ENCODE measurements at places on chromosomes 4 and X.

DNA sequence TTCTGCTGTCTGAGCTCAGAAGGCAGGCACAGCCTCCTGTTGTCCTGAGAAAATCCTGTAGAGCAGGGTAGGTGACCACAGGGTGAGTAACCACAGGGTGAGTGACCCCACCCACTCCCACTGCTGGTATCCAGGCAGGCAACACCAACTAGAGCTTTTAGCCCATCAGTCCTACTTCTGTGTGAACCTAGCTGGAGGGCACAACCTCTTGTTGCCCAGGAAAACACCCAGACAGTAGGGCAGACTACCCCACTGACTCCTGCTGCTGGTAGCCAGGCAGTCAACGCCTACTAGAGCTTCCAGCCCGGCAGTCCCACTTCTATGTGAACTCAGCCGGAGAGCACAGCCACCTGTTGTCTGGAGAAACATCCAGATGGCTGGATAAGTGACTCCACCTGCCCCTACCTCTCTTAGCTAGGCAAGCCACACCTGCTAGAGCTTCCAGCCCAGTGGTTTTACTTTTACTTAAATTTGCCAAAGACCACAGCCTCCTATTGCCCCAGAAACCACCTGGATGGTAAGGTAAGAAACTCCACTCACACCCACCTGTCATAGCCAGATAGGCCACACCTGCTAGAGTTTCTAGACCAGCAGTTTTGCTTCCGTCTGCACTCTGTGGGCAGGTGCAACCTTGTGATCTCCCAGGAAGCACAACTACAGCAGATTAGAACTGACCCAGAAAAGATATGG lies 371.6 kb downstream of the INPP4B start:
- no peak for DNase-seq

GRCh38 chr4:35697210-35697736 lies 547.0 kb downstream of the ARAP2 start:
- no peak for DNase-seq

DNA sequence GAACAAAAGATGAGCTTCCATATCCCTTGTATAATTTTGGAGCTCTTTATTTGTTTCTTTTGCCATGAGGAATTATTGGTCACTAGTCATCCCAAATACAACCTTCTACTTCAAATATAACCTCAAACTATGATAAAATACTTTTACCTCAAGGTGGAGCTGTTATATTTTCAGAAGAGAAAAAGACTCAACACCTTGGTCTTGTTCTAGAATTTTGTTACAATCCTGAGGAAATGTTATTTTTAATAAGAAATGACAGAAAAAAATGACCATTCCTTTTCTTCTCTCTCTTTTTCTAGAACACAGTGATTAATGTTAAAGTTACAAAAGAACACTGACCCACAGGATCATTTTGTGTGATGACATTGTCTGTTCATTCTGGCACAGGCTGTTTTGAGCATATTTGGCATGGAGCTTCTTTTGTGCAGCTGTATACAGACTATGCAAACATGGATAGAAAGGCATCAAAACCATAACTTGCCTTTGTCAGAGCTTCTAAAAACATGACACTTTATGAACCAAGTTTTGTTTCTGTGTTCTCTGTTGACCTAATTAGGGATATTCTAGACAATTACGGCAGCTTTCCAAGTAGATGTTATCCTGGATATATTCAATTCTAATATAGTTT lies 159.6 kb upstream of the CTSO start:
- no peak for DNase-seq

DNA sequence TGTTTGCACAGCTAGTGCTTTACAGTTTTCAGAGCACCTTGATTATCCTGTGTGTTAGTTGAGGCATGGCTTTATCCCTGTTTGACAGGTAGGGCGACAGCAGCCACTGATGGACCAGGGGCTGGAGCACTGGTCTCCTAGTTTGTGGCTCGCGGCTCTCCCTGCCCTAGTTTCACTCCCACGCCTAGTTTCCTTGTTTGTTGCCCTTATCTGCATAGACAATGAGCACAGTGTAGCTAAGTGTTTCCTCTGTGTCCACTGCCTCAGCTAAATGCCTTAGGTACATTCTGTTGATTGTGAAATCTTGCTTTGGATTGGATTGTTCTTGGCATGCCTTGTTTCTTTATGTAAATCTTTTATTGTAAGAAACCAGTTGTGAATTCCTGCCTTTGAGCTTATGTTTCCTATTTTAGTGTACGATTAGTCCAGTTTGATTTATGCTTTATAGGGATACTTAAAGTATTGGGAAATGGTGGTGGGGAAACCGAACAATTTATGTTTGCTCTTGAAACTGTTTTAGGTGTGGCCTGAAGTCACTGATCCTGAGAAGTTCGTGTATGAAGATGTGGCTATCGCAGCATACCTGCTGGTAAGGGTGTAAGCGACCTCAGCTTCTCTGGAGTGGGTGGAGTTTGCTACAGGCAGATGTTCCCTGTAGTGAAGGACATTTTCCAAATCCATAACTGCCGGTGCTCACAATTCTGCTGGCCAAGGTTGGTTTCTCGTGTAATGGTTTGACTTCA lies 11.0 kb downstream of the TRMT44 start:
- DNase-seq = no peak

DNA sequence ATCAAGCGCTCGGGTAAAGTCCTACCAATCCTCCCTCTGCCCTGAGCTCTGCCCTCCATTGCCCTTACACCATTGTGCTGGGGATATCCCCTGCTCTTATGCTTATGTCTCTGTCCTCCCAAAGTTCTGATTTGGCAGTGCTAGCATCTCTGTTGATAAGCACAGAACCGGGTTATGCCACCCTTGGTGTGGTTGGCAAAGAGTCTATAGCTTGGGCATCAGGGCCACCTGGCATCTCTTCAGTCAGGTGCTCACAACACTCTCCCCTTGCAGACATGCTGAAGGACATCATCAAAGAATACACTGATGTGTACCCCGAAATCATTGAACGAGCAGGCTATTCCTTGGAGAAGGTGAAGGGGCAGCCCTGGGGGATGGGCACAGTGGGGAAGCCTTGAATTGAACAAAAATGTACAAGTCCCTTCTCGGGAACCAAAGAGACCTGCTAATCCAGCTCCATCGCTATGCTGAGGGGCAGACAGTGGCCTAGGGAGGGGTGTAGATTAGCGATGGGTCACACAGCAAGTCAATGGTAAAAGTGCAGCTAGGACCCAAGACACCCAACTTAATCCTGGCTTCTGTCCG lies 3.8 kb downstream of the MAGED2 start:
- no peak for DNase-seq

DNA sequence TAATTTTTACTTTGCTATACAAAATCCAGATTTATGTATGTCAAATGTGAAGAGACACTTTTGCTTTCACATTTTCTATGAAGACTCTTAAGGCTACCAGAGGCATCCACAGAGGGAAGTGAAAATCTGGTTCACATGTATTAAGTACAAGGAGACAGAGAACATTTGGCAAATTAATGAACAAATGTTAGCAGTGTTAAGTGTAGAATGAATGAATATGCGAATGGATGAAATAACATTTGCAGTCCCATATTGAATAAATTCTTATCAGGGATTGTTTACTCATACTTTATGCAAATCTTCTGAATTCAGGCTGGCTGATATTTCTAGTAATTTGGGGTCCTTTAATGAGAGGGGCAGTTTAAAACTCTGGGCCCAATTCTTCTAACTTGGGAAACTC lies 159.9 kb downstream of the LDB2 start:
- DNase-seq = no peak

- no peak for DNase-seq
Measured at GRCh38 chr4:85127653-85128052, 161.2 kb upstream of the WDFY3 start.

GRCh38 chr4:71524756-71525155 lies 185.9 kb downstream of the SLC4A4 start:
- DNase-seq = no peak

DNA sequence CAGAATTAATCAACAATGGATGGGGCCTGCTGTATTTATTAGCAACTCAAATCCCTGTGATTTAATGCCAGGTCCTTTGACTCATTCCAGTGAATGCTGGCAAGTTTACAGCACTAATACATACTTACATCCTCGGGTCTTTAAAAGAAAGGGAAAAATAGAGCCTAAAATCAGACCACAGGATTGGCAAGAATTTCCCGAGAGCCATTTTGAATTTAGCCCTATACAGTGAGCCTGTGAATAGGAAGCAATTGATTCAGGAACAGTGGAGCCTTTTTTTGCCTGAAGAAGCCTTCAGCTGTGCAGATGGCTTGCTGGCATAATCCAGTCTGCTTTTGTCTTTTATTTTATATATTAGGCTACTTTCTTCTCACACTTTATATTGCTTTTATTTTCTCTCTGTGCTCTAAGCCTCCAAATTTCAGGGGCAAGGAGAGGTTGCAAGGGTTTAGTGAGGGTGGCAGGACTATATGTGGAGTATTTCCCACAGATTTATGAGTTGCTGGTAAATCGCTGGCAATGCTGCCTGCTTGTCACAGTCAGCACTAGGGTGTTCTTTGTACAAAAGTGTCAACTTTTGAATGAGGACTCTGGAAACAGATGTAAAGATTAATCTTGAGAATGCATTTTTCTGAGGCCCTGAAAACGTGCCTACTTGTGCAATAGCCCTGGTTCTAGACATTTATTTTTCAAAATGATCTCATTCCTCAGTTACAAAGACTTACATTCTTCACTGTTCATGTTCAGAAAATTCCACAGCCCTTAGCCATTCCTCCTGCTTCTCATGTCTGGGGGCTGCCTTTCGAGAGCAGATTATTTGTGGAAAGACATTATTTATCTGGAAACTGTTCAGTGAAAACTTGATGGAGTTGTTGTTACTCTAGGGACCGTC lies 303.5 kb downstream of the SPRY1 start:
- DNase-seq = no peak

- no peak for DNase-seq
Measured at GRCh38 chrX:141668371-141668770, 30.2 kb downstream of the SPANXD start.

DNA sequence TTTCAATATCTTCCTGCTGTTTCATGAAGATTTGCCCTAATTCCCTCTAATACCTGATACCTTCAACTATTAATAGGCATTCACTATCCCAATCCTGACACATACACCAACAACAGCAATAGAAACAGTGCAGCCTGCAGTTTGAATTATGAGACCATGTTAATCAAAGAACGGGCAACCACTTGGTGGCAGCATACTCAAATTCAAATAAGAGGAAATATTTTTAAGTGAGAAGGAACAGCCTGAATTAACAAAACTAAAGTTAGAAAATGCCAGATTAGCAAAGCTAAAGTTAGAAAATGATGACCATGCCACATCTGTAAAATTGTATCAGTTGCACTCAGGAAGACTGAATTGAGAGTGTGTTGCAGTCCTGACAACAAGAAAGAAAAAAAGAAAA lies 204.9 kb downstream of the SMARCA1 start:
- no peak for DNase-seq

DNA sequence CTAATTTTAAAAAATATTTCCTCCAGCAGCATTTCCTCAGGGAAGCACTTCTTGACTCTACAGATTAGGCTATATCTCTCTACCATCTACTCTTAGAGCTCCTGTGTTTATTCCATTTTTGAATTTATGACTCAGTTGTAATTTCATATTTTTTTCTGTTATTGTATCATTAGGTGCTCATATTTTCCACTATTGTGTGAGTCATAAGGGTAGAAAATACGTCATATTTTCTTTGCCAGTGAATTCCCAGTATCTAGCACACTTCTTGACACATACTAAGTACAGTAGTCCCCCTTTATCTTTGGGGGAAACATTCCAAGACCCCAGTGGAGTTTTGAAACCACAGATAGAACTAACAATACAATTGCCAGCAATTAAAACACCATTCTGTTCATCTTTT lies 431.2 kb downstream of the GASK1B start:
- DNase-seq = no peak

DNA sequence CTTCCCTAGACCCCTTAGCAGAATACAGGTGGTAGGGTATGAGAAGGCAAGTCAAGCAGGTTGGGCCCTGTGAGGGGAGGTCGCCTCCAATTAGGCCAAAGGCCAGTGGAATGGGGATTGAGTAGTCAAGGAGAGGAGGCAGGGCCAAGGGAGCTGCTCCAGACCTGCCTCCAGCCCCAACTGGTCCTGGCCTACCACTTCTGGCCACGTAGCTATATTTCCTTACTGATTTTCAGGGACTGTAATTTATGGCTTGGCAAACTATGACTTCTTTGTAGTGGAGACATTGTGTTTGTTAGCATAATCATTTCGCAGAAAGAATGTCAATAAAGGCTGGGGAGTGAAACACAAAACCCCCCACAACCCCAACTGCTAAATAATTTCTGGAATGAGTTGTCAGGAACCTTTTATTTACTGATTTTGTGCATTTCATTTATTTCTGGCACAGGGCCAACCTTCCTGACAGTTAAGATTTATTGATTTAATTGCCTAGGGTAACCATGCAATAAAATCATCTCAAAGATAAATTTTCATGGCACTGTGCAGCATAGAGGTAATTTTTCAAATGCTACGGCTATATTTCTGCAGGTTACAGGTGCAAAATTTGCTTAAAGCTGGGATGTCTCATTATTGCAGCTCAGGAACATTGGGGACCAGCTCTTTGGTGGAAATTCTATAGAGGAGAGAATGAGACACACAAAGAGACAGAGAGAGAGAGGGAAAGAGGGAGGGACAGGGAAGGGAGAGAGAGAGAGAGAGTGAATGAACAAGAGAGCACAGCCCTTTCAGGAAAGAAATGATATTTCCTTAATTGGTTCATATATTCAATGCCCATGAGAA lies 494.9 kb downstream of the IDS start:
- DNase-seq = no peak

DNA sequence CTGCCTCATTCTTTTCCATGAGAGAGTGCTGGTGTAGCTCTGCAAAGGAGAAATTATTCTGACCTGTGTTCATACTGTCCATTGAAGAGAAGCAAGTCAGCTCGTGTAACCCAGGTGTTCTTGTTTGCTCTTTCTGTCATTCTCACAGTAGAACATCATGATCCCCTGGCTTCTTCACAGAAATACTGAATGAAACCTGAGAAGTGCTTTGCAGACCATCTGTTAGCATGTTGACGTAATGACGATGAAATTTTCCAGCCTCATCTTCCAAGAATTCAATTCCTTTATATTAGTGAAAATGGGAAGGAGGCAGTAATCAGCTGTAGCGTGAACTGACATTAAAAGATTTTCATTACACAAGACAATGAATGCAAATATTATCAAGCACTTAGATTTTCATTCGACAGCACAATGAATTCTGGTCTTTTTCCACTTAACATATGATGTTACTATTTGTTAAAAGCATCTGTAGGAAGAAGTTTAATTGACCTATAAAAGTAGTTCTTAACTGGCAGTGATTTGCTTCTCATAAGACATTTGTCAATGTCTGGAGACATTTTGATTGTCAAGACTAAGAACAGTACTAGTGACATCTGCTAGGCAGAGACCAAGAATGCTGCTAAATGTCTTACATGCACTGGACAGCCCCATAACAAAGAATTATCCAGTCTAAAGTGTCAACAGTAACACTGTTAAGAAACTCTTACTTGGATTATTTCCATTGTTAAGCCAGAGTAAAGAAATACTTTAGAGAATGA lies 246.3 kb downstream of the BANK1 start:
- DNase-seq = no peak
